Jurkat, Clone E6-1 (cell line): ENCODE measurements at places on chromosomes 16 and 17.

DNA sequence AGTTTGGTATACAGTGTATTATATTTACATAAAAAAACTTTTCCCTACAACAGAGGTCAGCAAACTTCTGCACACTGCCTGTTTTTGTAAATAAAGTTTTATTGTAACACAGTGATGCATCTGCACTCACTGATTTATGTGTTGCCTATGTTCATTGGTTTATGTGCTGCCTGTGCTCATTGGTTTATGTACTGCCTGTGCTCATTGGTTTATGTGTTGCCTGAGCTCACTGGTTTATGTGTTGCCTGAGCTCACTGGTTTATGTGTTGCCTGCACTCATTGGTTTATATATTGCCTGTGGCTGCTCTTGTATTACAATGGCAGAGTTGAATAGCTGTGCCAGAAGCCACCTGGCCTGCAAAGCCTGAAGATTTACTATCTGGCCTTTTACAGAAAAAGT, 81.6 kb downstream of the MYH11 start:
- DNase-seq, result peak; percentile 65

GRCh38 chr17:28317099-28317965, 1.7 kb upstream of the TMEM97 start:
- no peak for DNase-seq

GRCh38 chr17:37742116-37742761, 2.6 kb downstream of the HNF1B start:
- no peak for DNase-seq

DNA sequence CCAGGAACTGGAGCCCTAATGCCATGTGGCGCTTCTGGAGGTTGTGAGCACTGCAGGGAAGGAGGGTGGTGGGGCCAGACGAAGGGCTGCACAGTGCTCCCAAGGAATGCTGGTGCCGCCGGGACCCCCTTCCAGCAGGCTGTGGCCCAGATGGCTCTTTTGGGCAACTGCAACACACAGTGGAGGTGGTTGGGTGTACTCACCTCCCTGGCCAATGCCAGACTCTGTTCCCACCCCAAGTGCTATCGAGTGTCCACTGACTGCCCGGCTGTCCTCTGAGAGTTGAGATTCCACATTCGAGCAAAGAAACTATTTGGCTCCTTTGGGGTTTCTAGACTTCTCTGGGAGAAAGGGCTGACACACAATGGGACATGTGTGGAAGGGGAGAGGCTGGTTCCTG, 167.9 kb downstream of the RGS9 start:
- DNase-seq, result no peak

GRCh38 chr17:76017481-76018339, 9.4 kb downstream of the EVPL start:
- no peak for DNase-seq

GRCh38 chr16:88442383-88442726, 10.7 kb upstream of the ZFPM1 start:
- DNase-seq, result no peak

- no peak for DNase-seq
Measured at GRCh38 chr16:27232061-27232900, 29.0 kb downstream of the KDM8 start.
